ENCODE measurements at places on chromosomes 3 and 15. TPM values are rescaled to one million over a fixed set of nuclear protein-coding genes. Genes with fewer than 3 reads are reported as not detected.

DNA sequence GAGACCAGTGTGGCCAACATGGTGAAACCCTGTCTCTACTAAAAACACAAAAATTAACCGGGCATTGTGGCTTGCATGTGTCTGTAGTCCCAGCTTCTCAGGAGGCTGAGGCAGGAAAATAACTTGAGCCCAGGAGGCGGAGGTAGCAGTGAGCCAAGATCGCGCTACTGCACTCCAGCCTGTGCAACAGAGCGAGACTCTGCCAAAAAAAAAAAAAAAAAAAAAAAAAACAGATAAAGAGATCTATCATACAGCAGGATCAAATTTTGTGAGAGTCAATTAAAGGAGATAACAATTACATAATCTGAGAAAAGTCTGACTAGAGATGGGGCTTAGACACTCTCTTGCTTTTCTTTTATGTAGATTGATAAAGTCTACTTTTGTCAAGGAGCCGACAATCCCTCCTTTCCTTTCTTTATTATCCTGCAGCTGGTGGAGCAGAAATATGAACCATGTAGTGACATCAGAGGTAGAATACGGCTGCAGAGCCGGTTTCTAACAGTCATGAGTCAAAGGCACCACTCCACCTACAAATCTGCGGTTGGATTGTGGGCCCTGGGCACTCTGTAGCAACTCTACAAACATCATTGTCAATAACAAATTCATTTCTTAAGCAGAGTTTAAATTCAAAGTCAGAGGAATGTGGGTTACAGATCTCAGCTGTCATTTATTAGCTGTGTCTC, 9.0 kb downstream of the C2CD4A start:
- peak; percentile 30 for DNase-seq

DNA sequence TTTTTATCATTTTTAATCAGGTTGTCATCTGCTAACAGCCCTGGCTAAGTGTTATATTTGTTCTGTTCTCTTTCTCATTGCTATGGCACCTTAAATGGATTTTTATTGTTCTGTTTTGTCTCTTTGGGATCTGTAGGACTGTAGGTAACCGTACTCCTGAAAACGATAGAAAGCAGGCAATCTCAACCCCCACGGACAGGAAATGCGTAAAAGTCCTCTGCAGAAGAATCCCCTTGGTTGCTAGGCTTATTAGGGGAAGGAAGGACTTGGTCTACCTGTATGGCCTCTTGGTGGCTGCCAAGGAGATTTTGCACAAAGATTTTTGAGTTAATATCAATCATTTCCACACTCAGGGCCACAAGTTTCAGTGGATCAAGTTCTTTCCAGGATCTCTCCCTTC, 571.9 kb upstream of the ZNF385D start:
- DNase-seq = no peak

DNA sequence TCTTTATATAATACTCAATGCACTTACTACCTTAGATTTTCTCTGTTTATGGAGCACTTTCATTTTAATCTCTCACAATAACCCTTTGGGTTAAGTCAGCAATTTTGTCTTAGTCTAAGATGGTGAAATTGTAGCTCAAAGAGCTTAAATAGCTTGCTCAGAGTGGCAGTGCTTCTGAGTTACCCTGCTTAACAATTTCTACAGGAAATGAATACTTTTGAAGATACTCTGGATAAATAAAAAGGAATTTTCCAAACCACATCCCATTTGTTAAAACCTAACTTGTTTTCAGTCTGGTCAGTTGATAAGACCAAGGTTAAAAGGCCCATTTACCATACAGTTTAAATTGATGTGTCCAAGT, 37.2 kb downstream of the HMG20A start:
- DNase-seq = no peak

DNA sequence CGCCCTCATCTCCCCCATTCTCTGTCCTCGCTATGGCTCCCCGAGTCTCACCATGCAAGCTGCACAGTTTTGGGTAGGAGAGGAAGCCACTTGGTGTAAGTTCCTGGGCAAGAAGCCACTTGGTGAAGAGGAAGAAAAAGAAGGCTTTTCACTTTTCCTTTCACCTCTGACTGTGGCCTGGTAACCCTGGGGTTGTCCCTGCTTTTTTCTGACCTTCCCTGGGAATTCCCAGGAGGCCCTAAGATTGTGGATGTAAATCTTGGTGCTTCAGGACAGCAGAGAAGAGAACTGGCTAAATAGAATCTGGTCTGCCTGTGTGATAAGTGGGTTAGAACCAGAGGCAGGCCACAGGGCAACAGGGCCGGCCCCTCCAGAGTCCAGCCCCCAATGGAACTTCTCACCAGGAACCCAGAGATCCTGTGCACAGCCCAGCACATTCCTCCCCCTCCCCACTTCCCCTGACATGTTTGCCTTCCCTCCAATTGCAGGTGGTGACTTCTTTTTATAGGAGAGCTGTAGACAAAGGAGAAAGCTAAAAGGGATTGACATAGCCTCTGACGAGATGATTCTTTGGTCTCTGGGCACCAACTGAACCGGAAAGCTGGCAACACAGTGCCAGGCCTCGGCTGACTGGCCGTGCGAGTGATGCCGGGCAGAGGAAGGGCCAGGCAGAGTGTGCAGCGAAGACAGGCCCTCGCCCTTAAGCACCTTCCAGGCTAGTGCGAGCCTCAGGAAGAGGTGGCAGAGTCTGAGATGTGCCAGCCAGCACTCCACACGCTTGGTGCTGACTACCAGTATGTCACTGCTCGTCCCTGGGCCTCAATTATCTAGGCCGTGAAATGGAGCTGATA, 19.4 kb upstream of the SKOR1 start:
- DNase-seq = no peak

DNA sequence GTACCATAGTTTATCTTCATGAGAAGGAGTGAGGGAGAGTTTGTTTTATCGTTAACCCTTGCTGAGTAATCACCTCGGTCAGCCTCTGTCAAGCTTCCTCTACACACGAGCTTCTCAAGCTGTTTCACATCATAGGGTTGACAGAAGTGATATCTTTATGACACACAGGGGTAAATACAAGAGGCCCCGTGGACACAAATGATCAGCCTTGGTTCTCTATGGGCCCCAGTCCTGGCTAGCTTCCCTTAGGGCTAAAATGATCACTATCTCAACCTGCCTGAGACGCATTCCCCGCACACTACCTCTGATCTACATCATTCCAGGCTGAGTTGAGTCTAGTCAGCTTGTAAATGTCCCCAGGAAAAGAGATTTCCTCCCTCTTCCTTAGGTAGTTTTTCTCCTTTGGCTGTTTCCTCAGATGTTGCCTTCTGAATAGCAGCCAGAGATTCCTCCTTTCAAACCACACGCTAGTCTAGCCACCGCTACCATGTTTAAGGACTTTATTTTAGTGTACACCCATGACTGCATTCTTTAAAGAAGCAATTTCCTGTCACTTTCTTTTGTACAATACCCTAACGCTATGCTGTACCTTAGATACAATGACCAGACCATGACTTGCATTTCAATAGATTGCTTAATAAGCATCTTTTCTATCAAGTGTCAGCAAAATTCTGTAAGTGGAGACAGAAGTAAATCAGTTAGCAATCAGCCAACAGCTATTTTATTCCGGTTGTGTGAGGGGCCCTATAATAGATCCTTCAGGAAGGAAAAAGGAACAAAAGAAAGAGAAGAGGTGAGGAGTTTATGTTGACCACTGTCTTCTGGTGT, 35.1 kb upstream of the PPARG start:
- DNase-seq = peak; percentile 48

DNA sequence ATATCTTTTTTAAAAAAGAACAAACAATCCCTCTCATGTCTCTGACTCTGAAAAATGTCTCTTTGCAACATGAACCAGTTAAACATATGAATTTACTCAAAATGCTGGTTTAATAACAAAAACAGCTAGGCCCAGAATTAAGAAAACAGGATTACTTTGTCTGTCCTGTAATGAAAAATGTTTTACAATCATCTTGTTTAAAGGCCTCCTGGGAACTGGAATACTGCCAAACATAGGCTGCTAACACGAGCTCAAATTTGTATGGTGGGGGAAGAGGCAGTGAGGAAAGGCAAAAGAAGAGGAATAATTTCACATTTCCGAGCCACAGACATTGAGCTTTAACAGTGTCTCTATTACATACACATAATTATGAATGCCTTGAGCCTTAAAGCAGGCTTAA, 61.7 kb upstream of the PPIB start:
- DNase-seq = peak; percentile 72

Gene SLCO2A1
- total RNA-seq = 2.3 TPM

Gene CLRN1
- total RNA-seq = not detected

GRCh38 chr3:175620532-175620931, 761.4 kb downstream of the NAALADL2 start:
- DNase-seq = no peak

GRCh38 chr15:60582370-60583036, 103.6 kb upstream of the ICE2 start:
- no peak for DNase-seq

- no peak for DNase-seq
Observed at GRCh38 chr3:186217820-186218164, 108.9 kb upstream of the ETV5 start.

- peak; percentile 22 for DNase-seq
Observed at GRCh38 chr3:76024640-76025039, 239.3 kb upstream of the ZNF717 start.

Gene ZDHHC23
- total RNA-seq = 8.5 TPM

DNA sequence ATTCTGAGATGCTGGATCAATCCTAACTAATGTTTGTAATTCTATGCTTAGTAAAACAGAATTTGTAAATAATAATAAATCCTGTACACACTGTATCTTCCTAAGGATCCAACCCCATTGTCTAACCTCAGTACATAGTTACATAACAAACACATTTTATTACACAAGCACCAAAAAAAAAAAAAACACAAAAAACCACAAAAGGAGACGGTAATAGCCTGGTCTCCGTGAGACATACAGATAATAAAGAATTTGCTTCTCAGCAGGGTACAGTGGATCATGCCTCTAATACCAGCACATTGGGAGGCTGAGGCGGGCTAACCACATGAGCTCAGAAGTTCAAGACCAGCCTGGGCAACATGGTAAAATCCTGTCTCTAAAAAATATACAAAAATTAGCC, 558.7 kb downstream of the MAGI1 start:
- no peak for DNase-seq

DNA sequence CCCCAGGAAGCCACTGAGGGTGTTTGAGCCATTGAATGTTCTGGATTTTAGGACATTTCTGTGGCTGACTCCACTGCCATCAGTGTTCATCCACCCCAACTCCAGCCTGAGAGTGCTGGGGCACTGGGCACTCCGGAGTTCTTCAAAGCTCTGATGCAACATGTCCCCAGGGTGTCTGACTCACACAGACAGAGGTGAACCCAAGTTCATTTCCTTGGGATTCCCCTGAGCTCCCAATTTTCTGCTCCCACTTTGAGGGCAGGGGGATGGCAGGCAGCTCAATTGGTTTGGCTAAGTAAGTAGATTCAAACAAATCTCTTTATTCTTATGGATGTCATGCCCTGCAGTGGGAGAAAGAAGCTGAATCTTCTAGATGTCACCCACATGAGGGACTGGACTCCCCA, 2.2 kb downstream of the STRA6 start:
- DNase-seq = peak; percentile 52
